ENCODE measurements at places on chromosomes 5 and 9. TPM values are rescaled to one million over a fixed set of nuclear protein-coding genes. Genes with fewer than 3 reads are reported as not detected.

GRCh38 chr5:53779541-53779981, 219.1 kb downstream of the NDUFS4 start:
- no peak for DNase-seq

DNA sequence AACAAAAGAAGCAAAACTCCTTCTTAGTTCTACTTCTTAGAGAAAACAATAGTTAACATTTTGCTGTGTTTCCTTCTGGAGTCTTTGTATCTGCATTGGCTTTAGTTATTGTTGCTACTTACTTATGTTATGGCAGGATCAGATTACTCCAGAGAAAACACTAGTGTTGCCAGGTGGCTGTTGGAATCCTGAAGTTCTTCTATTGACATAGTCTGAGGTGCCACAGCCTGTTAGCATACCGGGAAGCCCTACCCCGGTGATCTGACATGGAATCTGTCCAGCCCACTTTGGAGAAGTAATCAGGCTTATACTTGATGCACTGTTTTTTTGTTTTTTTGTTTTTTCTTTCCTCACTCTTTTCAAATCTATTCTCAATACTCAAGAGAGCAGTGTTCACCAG, 68.5 kb upstream of the CEP78 start:
- no peak for DNase-seq

Gene PNPLA7
- 20.0 TPM for total RNA-seq

DNA sequence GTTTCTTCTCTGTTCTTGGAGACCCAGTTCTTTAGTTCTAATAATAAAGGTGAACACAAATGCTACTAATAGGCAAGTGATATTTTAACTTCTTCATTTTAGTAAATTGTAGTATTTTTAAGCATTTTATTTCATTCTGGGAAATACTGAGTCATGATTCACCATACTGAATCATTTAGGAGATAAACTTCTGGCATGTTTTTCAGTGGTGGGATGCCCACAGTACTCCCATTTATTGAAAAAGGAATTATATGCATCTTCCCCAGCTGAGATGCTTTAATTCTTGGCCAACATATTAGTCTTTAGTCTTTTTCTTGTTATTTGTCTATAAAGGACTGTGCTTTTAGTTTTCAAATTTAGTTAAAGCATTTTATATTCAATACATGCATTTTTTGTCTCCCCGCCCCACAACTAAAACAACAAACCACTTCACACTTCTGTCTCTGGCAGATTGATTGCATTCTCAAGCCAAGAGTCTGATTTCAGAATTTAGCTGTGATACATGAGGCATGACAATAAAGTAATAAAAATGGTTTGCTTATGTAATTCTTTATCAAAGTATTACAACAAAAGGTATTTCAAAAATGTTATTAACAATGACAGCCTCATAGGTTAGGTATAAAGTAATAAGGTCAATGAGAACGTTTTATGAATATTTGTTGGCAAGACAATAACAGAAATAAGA, 125.2 kb upstream of the CDH18 start:
- DNase-seq, result no peak

DNA sequence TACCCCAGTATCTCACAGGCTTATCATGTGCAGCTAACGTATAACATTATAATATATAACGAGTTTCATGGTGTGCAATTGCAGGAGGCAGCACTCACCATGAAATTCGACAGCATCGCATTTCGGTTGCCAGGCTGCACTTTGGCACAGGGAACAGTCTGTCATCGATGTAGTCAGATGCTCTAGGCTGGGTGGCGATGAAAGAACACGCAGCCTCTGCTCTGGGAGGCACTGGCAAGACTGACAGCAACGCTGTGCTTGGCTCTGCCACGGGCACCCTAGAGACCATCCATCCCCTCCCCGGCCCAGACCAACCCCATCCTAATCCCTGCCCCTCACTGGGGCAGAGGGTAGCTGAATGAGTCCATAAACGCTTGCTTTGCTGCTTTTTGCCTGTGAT, 290.8 kb downstream of the MED10 start:
- no peak for DNase-seq

- DNase-seq, result no peak
These were observed 2083.0 kb upstream of the ACO1 start for GRCh38 chr9:30301271-30301963.

Gene SPACA9
- total RNA-seq, result 2.0 TPM

GRCh38 chr9:76658510-76659231, 105.6 kb upstream of the PCA3 start:
- no peak for DNase-seq

DNA sequence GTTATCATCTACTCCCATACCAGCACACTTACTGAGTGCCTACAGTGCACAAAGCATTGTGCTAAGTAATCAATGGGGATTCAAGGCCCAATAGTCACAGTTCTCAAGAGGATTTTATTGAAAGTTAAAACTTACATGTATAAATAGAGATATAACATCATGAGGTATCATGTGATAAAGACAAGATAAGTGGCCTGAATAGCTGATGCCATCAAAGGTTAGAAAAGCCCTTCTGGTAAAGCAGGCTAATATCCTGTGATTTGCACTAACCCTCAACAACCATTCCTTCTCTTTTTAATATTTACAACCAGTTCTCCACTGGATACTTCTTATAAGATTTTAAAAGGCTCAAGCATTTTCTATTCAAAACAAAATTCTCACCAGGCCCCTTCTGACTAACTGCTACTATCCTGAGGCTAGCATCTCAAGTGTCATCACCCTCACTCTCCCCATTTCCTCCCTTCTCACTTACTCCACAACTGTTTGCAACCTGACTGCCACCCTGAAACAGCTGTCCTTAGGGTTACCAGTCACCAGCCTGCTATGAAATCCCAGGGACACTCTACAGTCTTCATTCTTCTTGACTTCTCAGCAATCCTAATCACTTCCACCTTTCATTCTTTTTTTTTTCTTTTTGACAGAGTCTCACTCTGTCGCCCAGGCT, 377.9 kb downstream of the ENC1 start:
- no peak for DNase-seq

- DNase-seq, result peak; percentile 65
These were observed 5.1 kb downstream of the GRK6 start for GRCh38 chr5:177431317-177432142.

GRCh38 chr5:14678773-14679334, 14.3 kb downstream of the OTULIN start:
- no peak for DNase-seq

GRCh38 chr5:83583859-83584258, 112.3 kb downstream of the VCAN start:
- no peak for DNase-seq

GRCh38 chr9:133532937-133533668, 1.4 kb upstream of the ADAMTSL2 start:
- peak; percentile 76 for DNase-seq

DNA sequence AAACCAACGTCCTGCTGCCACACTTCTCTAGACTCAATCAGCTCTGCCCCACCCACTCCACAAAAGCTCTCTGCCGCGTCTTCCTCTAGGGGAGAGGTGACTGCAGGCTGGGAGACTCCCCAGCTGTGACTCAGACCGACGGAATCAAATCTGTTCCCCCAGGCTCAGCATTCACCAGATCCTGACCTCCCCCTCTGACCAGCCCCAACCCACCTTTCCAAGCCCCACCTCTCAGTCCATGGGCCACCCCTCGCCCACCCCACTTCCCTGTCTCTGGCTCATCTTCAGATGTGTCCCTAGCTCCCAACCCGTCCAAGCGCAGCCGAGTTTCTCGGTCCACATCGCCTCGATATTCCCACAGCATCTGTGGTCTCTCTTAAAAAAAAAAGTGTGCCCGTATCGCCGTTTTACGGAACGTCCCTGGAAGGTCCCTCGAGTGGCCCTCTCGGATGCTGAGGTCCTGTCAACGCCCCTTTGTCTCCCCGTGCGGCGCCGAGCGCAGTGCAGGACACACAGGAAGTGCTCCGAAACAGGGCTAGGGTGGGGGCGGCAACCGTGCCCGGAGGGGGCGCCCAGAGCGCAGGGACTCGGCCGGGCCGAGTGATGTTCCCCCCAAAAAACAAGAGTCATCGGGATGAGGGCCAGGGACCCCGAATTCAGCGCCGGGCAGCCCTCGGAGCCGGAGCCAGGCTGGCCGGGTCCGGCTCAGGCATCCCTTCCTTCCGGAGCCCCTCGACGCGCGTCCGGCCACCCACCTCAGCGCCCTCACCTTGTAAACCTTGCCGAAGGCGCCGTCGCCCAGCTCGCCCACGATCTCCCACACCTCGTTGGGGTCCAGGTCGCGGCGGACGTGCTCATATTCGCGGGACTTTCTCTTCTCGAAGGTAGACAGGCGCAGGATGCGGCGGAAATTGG, 649 bp downstream of the STK10 start:
- peak; percentile 65 for DNase-seq

Gene AJM1
- 5.7 TPM for total RNA-seq

DNA sequence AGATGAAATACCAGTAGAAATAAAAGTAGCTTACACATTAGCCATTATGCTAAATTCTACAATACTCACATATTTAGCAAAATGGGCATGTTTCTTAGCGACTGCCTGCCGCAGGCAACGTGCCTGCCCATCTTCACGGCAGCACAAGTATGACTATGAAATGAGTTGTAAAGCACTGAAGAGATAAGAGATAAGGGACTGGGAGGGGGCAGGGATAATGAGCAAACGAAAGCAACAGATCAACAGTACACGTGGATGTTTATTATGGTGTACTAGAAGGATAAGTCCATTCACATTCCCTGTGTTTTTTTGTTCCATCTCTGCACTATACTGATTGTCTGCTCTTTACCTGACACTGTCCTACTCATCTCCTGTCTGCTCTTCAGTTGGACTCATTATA, 44.1 kb upstream of the KCNN2 start:
- DNase-seq, result no peak

DNA sequence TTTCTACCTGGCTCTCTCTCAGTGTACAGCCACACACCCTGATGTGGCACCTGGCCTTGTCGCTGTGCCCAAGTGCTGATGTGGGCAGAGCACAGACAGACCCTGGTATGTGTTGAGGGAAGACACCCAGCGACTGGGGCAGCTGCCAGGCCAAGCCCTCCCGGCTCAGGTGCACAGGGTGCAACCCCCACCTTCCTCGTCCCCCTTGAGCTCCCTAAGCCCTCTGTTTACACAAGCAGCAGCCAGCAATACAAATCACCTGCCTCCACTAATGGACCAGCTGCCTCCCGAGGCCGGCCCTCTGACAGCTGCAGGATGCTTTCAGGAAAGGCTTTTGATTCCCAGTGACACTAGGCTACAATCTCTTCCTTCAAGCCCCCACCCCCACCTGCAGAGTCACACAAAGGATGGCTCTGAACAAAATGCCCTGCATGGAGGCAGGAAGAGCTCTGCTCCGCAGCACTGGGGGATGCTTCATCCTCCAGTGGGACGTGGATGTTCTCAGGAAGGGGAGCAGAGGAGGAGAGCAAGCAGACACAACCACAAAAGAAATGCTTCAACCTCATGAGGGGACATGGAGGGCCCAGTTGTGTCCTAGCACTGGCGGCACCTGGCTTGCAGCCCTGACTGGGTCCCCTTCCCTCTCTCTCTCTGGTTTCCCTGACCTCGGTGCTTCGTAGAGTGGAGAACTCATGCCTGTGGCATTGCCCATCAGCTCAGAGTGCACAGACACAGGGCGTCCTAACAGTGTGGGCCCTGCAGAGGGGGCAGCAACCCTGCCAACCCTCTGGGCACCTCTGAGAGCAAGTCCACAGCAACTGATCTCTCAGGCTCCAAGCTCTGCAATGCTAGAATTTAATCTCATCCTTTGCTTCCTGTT, 140.8 kb downstream of the BARX1 start:
- no peak for DNase-seq

GRCh38 chr5:81789033-81789432, 38.1 kb upstream of the SSBP2 start:
- no peak for DNase-seq

DNA sequence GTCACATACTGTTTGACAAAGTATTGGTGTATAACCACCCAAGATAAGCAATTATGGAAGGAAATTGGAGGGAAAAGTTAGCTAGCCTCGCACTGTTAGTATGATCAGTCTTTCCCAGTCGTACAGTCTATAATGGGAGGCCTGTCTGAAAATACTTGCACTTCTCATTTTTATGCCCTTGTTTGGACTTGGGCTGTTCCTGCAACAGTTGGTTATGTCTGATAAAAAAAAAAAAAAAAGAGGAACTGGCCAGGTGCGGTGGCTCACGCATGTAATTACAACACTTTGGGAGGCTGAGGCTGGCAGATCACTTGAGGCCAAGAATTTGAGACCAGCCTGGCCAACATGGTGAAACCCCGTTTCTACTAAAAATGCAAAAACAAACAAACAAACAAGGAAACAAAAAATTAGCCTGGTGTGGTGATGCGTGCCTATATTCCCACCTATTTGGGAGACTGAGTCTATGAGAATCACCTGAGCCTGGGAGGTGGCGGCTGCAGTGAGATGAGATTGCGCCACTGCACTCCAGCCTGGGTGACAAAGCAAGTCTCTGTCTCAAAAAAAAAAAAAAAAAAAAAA, 58.3 kb upstream of the ANKRD33B start:
- no peak for DNase-seq

Gene MEIKIN
- 0.22 TPM for total RNA-seq

DNA sequence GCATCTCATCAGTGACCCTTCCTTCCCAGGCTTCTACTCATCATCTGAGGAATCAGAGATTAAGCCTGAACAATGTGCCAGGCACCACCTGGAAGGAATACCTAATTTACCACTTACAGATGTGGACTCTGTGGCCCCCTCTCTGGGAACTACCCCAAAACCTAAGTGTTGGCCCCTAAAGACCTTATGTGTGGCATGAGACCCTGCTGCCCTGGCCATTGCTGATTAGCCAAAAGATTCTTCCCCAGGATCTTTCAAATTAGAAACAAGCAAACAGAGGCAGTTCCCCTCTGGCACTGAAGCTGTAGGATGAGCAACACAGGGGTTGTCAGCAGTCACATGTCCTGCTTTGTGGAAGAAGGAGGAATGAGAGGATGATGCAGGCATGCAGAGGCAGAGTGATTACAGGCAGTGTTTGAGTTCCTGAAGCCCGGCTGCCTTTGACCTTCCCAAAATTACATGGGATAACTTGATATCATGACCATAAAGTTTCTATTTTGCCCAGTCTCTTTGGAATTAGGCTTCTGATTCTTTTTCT, 10.6 kb downstream of the SPINK4 start:
- DNase-seq, result no peak

- no peak for DNase-seq
These were observed 91.2 kb downstream of the RFK start for GRCh38 chr9:76302947-76303550.

Gene PDE8B
- total RNA-seq, result not detected

GRCh38 chr5:2009986-2010914, 127.5 kb upstream of the IRX4 start:
- no peak for DNase-seq

- DNase-seq, result no peak
These were observed 3.0 kb downstream of the RECK start for GRCh38 chr9:36039696-36040095.

GRCh38 chr9:93962561-93963440, 7.6 kb upstream of the BARX1 start:
- peak; percentile 66 for DNase-seq

DNA sequence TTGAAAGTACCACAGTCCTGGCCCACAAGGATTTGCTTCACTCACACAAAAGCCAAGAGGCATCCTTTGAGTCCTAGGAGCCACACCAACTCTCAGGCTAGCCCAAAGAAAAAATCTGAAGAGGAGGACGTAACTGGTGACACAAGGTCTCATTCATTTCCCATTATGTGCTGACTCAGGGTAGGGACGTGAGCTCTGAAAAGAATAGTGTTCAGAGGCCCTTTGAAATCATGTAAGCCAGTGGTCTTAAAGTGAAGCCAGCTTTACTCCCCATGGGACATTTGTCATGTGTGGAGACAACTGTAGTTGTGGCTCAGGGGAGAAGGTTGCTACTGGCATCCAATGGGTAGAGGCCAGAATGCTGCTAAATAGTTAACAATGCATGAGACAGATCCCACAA, 332.4 kb downstream of the KCTD16 start:
- no peak for DNase-seq
